Frontal cortex (tissue), 4 donors: ENCODE measurements at places on chromosomes 16 and 17. TPM values are rescaled to one million over a fixed set of nuclear protein-coding genes. Genes with fewer than 3 reads are reported as not detected.

DNA sequence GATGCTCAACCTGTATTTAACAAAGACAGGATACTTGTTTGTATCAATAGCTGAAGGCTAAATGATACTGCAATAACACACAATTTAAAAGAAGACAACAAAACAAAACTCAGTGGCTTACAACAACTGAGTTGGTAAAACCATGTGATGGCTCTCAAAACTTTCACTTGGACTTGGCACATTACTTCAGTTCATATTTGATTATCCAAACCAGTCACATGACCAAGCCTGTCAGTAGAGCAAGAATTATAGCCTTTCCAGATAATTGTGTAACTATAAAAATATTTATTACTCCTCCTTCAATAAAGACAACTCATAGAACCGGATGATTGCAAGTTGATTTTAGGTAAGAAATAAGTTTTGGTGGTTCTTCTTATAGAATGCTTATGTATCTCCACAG is 56.8 kb downstream of the NQO1 start:
- DNase-seq: no peak

GRCh38 chr16:57773019-57773418 is 29.3 kb downstream of the KIFC3 start:
- no peak for DNase-seq

GRCh38 chr17:1241929-1242328 is 28.3 kb upstream of the BHLHA9 start:
- DNase-seq: no peak

GRCh38 chr16:68426347-68426652 is 22.0 kb downstream of the SMPD3 start:
- no peak for DNase-seq

DNA sequence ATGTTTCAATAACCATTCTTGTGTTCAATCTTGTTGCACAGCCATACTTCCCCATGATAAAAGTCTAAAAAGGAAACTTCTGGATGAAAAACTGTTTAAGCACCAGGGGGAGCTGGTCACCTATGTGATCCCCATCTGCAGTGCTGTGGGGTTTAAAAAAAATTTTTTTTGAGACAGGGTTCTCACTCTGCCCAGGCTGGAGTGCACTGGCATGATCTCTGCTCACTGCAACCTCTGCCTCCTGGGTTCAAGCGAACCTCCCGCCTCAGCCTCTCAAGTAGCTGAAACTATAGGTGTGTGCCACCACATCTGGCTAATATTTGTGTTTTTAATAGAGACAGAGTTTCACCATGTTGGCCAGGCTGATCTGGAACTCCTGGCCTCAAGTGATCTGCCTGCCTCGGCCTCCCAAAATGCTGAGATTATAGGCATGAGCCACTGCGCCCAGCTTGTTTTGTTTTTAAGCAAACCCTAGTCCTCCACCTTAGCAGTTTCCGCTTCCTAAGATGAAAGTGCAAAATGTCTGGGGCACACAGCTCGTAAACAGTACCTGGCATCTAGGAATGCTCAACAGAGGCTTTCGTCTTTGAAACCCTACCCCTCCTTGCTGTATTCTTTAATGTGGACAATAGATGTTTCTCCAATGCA is 25.4 kb downstream of the DNAJA2 start:
- DNase-seq: no peak

GRCh38 chr17:73292031-73292531 is 19.7 kb downstream of the CDC42EP4 start:
- DNase-seq: no peak

DNA sequence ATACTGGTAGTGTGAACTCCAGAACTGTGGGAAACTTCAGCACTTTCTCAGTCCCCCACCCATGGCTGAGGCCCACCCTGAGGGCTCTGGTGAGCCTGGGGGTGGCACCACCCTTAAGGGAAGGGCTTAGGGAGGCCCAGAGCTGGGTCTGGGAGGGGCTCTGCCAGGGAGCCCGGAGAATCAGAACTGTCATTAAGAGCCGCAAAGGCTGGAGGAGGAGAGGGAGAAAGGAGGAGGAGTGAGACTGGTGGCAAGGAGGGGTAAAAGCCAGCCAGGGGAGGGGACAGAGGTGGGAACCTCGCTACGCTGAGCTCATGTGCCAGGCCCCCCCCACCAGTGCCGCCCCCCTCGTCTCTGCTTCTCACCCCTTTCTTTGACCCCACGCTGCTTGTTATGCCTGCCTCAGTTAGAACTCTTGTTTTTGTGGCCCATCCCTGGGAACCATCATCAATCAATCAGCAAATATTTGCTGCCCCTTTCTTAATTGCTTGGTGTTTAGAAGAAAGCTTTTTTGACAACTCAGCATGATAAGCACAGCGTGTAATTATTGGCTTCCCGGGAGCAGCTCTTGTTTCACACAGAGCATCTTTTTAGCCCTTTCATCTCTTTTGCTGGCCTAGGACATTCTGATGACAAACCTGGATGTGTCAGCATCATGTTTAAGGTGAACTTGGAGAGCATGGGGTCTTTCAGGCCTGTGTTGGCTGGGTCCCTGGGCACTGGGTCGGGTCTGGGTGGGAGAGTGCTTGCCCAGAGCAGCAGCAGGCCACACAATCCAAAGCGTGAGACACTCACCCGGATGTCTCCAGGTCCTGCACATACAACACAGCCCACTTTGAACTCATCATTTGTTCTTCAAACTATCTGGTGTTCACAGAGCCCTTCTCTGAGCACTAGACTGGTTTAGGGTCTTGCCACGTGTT is 77.7 kb downstream of the NETO2 start:
- no peak for DNase-seq

GRCh38 chr17:80737106-80738019 is 192.7 kb downstream of the RPTOR start:
- no peak for DNase-seq

Gene CTRB2
- total RNA-seq: not detected

Gene CBFA2T3
- 0.82 TPM for total RNA-seq

Gene SP6
- total RNA-seq: not detected

Gene CCL17
- total RNA-seq: not detected
